ENCODE measurements at places on chromosomes 3 and 15.

GRCh38 chr15:64842096-64842939 is 603 bp downstream of the PLEKHO2 start:
- no peak for DNase-seq

GRCh38 chr3:95971573-95971972 is 842.8 kb upstream of the EPHA6 start:
- no peak for DNase-seq

DNA sequence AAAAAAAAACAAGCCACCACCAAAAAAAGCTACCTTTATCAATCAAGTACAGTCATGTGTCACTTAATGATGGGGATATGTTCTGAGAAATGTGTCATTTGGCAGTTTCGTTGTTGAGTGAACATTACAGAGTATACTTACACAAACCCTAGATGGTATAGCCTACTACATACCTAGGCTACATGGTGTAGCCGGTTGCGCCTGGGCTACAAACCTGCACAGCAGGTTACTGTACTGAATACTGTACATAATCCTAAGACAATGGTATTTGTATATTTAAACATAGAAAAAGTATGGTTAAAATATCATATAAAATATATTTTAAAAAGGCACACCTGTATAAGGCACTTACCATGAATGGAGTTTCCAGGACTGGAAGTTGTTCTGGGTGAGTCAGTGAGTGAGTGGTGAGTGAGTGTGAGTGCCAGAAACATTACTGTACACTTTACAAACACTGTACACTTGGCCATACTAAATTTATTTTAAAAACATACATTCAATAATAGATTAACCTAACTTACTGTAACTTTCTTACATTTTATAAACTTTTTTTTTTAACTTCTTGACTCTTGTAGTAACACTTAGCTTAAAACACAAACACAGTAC is 25.9 kb upstream of the JMJD7 start:
- no peak for DNase-seq

- no peak for DNase-seq
These were observed 112.2 kb downstream of the CHL1 start for GRCh38 chr3:308597-309321.

GRCh38 chr3:53078656-53079055 is 32.8 kb upstream of the SFMBT1 start:
- DNase-seq = no peak

DNA sequence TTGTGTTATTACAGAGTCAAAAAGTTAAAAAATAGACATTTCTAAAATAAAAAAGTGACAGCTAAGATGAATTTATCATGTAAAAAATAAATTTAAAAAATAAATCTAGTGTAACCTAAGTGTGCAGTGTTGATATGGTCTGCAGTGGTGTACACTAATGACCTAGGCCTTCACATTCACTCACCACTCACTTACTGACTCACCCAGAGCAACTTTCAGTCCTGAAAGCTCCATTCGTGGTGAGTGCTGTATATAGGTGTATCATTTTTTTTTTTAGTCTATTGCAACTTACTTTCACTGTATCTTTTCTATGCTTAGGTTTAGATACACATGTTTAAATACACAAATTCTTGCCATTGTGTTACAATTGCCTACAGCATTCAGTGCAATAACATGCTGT is 459.4 kb upstream of the ROBO1 start:
- no peak for DNase-seq

- DNase-seq = no peak
These were observed 1034.4 kb downstream of the TUSC7 start for GRCh38 chr3:117743993-117744392.

DNA sequence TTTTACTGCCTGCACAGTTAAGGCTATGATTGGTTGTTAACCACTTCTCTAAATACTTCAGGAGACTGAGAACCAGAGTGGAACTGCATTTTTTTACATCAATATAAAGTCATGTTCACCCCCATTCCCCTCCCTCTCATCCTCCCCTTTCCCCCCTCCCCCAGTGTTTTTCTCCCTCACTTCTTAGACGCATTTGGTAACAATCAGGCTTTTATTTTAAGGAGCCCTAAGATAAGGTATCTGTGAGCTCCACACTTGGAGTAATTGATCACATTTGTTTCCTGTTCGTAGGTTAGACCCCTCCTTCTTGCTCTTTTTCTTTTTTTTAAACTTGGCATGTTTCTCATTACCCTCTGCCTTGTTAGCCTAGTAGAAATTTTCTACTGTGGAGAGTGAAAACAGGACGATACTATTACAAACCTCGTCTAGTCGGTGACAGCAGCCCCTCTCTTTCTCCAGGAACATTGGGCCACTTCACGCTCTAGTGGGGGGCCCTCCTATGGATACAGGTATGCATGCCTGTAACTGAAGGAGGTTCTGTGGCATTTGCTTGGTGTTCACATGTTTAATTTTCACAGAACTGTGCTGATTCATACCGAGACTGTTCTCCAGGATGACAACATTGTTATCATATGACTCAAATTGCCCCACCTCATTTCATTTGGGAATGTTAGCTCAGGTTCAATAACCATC is 314.4 kb downstream of the MECOM start:
- no peak for DNase-seq

DNA sequence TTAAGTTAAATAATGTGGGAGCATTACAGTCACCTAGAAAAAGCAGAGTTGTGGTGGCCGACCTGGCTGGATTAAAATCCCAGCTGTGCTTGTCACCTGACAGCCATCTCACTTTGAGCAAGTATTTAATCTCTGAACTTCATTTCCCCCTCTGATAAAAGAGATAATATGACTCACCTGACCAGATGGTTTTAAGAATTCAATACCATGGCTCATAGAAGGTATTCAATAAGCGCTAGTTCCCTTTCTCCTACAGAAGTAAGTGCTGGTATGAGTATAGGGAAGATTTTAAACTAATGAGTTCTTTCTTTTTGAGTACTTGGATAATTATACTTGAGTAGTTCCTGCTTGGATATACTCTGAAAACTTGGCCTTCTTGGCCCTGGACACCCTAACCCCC is 325.5 kb downstream of the IL5RA start:
- DNase-seq = no peak

GRCh38 chr15:36883713-36884517 is 216.4 kb downstream of the MEIS2 start:
- no peak for DNase-seq

All from activated T-helper 1 cell treated with anti-CD3 and anti-CD28 coated beads, Interleukin-2, amount 50 U/mL, for 16 hours (primary cell).